Cortex of kidney (tissue), 1 donor: ENCODE measurements at places on chromosomes 12 and 14.

GRCh38 chr14:91862417-91862816 lies 4.9 kb downstream of the TC2N start:
- DNase-seq: no peak

DNA sequence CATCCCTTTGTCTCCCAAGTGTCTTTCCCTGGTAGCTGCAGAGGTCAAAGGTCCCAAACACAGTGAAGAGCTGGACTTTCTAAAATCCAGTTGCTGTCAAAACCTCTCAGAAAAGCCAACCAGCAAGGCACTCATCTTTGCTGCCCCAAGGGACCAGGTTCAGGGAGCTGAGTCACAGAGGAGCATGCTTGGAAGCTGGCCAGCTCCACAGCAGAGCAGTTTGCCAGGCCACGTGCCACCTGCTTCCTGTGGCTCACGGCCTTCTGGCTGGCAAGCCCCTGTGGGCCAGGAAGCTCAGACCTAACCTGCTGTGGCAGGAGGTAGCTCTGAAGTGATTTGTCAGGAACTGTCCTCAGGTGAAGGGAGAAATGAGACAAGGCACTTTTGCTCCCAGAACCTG lies 3.6 kb downstream of the ISCU start:
- no peak for DNase-seq

GRCh38 chr14:51302295-51303030 lies 62.4 kb downstream of the TMX1 start:
- no peak for DNase-seq

DNA sequence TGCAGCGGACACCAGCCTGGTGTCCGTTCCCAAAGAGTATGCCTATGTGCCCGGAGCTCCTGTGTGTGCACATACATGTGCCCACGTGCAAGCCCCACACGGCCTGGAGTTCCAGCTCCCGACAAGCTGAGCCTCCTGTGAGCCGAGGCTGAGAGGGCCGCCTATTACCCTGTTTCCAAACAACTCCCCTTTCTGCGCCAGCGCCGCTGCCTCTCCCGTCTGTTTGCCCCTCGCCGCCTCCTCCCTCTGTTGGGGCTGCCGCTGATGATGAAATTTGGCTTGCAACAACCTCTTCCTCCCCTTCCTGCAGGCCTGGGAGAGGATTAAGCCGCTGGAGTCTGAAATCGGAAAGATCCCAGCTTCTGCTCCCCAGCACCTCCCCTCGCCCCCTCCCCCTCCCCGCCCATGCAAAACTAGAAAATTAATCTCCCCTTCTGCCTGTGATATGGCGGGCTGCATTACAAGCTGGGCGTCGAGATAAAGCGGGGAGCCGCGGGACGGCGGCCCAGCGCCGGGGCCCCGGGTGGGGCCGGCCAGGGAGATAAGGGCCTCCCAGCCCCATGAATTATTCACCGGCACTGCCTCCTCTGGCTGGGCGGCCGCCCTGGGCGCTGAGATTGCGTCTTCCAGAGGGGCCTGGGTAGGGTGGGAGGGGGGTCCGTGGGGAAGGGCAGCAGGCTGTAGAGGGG lies 6.8 kb upstream of the ASIC1 start:
- no peak for DNase-seq

GRCh38 chr12:28966046-28966780 lies 182.9 kb upstream of the FAR2 start:
- DNase-seq: no peak

GRCh38 chr12:111298582-111299436 lies 70.1 kb downstream of the PHETA1 start:
- DNase-seq: no peak
